ENCODE measurements at places on chromosomes 12 and 14. TPM values are rescaled to one million over a fixed set of nuclear protein-coding genes. Genes with fewer than 3 reads are reported as not detected.

Gene PRH2
- total RNA-seq, result not detected

Gene SPTB
- total RNA-seq, result 5.4 TPM

Gene CCDC38
- not detected for total RNA-seq

Gene MSRB3
- 198 TPM for total RNA-seq

Gene MYH6
- total RNA-seq, result not detected

Gene PDZRN4
- 6.8 TPM for total RNA-seq

Gene AQP5
- not detected for total RNA-seq

Gene TPH2
- total RNA-seq, result not detected

Gene B4GALNT1
- 5.9 TPM for total RNA-seq

Gene FOXG1
- total RNA-seq, result not detected

Gene ESYT1
- 103 TPM for total RNA-seq
